ENCODE measurements at places on chromosomes 7 and 10. TPM values are rescaled to one million over a fixed set of nuclear protein-coding genes. Genes with fewer than 3 reads are reported as not detected.

H2BK1 gene
- total RNA-seq = not detected

AS3MT gene
- total RNA-seq = 0.22 TPM

NPY4R2 gene
- not detected for total RNA-seq

ASZ1 gene
- total RNA-seq = not detected

MIOS gene
- total RNA-seq = 42.0 TPM

MBLAC1 gene
- 1.4 TPM for total RNA-seq

HNRNPF gene
- total RNA-seq = 267 TPM

GDF2 gene
- total RNA-seq = not detected

ARHGEF5 gene
- total RNA-seq = 40.0 TPM

HOXA3 gene
- 50.5 TPM for total RNA-seq

PLEKHS1 gene
- total RNA-seq = 4.9 TPM

RRP12 gene
- 22.6 TPM for total RNA-seq

UNCX gene
- not detected for total RNA-seq

CPA5 gene
- not detected for total RNA-seq

KLF14 gene
- not detected for total RNA-seq

PRKG1 gene
- 0.68 TPM for total RNA-seq

CDHR3 gene
- 8.7 TPM for total RNA-seq

MALSU1 gene
- total RNA-seq = 105 TPM

MYH16 gene
- total RNA-seq = 11.7 TPM

SHTN1 gene
- total RNA-seq = 33.6 TPM

CYP26C1 gene
- 0.60 TPM for total RNA-seq

NYAP1 gene
- 1.3 TPM for total RNA-seq

XRCC2 gene
- total RNA-seq = 25.0 TPM

CCDC136 gene
- total RNA-seq = 9.8 TPM

HTRA1 gene
- total RNA-seq = 14.9 TPM

HPSE2 gene
- total RNA-seq = not detected

NKX1-2 gene
- 2.9 TPM for total RNA-seq

LIPN gene
- not detected for total RNA-seq

SEMA3E gene
- 2.1 TPM for total RNA-seq

SPDYE2 gene
- not detected for total RNA-seq

ANKRD26 gene
- 10.6 TPM for total RNA-seq

CLDN3 gene
- total RNA-seq = 31.3 TPM

CCDC201 gene
- not detected for total RNA-seq

GNG11 gene
- 4.4 TPM for total RNA-seq

HOXA9 gene
- 2.5 TPM for total RNA-seq

ADCY1 gene
- not detected for total RNA-seq

PLEKHA8 gene
- 29.6 TPM for total RNA-seq
